ENCODE measurements at places on chromosomes 6 and 20. TPM values are rescaled to one million over a fixed set of nuclear protein-coding genes. Genes with fewer than 3 reads are reported as not detected.

PRL gene
- total RNA-seq, result 0.18 TPM

ZNF391 gene
- total RNA-seq, result 5.3 TPM

LGSN gene
- 3.5 TPM for total RNA-seq

ADGB gene
- 9.7 TPM for total RNA-seq

MEP1A gene
- total RNA-seq, result 0.06 TPM

SGK2 gene
- total RNA-seq, result 3.2 TPM

DNA sequence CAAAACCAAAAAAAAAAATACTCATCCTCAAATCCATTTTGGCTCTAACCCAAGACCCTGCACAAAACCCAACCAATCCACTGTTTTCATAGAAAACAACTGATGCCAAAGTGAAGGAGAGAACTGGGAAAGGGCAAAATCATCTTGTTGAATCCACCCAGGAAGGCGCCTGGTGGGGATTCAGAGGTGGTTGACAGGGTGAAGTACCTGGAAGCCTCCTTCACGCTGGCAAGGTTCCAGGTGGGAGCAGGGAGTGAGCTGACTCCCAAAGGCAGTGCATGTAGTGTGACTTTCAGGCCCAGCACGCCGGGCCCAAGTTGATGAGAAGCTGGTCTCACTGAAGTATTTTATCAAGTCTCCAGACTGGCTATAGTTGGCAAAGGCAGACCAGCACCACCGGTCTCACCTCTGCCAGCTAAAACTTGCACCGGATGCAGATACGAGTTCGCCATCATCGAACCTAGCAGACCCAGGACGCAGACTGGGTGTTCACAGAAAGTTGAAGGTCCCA is 16.5 kb downstream of the PPP1R10 start:
- H3K4me3 ChIP-seq, result no peak overlapping the region
- H3K4me1 ChIP-seq, result no peaks in the 10 kb centered on the region
- H3K27me3 ChIP-seq, result no peaks in the 10 kb centered on the region
- peak; percentile 52 for DNase-seq

- H3K4me1 ChIP-seq, result peaks cover 10% of the 10 kb centered on the region
- H3K36me3 ChIP-seq, result no peaks in the 10 kb centered on the region
- H3K27ac ChIP-seq, result no peak overlapping the region
- no peak overlapping the region for H3K4me3 ChIP-seq
Measured at GRCh38 chr6:126143761-126144251, 157.5 kb downstream of the TRMT11 start.

DNA sequence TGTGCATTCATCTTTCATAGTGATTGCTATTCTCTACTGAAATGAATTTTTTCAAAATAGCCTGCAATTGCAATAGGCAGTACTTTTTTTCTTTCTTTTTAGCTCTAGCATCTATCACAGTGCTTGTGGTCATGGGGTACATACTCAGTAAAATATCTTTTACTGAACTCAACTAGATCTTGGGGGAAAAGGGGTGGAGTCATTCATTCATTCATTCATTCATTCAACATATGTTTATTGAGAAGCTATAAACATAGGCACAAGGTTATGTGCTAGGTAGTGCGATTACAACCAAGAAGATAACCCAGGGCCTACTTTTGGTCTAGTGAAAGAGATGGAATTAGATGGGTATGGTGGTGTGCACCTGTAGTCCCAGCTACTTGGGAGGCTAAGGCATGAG is 1.4 kb upstream of the CDKAL1 start:
- peaks cover 5% of the 10 kb centered on the region for H3K4me1 ChIP-seq
- no peaks in the 10 kb centered on the region for H3K27me3 ChIP-seq
- peaks cover 2% of the 10 kb centered on the region for H3K36me3 ChIP-seq
- no peak overlapping the region for H3K27ac ChIP-seq
- no peak for DNase-seq

GRCh38 chr20:698276-698675 is 22.7 kb upstream of the SCRT2 start:
- H3K27me3 ChIP-seq, result no peaks in the 10 kb centered on the region
- DNase-seq, result no peak
- no peaks in the 10 kb centered on the region for H3K36me3 ChIP-seq
- no peak overlapping the region for H3K4me3 ChIP-seq
- no peaks in the 10 kb centered on the region for H3K4me1 ChIP-seq

DNA sequence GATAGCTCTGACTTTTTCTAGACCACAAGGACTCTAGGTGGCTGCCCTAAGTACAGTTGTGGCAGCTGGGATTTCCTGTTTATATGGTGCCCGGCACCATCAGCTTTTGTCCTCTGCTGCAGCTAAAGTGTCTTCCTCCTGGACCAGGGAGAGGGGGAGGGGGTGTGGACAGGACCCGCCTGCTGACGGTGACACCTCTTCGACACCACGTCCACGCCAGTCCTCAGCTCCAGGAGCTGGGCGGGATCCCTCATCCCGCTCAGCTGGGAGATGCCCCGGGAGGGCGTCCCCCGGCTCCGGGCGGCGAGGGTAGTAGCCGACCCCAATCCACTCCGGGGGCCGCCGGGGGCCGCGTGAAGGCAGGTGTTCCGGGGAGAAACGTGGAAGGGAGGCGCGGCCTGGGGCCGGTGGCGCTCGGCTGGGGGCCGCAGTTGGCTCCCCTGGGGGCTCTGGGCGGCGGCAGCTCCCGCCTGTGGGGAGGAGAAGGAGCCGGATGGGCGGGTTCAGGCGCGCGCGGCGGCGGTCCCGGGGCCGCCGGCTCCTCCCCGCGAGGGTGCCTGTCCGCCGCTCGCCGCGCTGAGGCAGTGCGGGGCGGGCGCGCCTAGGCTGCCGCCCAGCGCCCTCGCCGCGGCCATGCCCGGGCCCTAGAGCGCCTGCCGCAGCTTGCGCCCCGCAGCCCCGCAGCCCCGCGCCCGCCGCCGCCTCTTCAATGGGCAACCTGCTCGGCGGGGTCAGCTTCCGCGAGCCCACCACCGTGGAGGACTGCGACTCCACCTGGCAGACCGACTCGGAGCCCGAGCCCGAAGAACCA is at the start of gene OGFRL1:
Gene OGFRL1, plus strand, starts transcription at position 584 of the 811 bp plus-strand sequence. Its CDS starts 126 bp downstream, at position 710.
- peak; percentile 71 for DNase-seq
- no peaks in the 10 kb centered on the region for H3K36me3 ChIP-seq
- H3K27ac ChIP-seq, result peak within 1 kb of the TSS; percentile 97
- peaks cover 7% of the 10 kb centered on the region for H3K4me1 ChIP-seq
- no peaks in the 10 kb centered on the region for H3K27me3 ChIP-seq

DNA sequence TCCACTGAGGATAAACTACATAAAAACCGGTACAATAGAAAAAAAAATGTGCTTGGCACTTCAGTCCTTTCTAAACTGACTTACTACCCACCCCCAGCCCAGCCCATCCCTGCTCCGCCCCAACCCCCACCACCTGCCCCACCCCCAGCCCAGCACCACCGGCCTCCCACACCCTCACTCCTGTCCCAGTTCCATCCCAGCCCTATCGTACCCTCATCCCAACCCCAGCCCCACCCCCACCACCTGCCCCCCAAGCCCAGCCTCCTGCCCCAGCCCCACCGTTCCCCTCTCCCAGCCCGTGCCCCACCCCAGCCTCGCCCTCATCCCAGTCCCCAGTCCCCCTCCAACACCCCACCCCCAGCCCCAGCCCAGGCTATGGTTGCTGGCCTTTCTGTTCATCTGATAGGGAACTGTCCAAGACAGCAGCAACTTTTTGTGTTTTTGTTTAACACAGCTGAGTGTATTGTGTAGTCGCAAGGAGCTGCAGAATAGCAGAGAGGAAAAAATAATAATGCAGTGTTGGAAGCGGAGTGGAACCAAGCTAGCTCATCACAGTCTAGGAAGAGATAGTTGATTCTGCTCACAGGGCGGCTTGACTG is 61.9 kb downstream of the SASH1 start:
- H3K4me1 ChIP-seq, result peaks cover 20% of the 10 kb centered on the region
- no peak overlapping the region for H3K27ac ChIP-seq
- H3K4me3 ChIP-seq, result no peak overlapping the region
- DNase-seq, result no peak
- H3K36me3 ChIP-seq, result peaks cover 1% of the 10 kb centered on the region
- no peaks in the 10 kb centered on the region for H3K27me3 ChIP-seq

- no peaks in the 10 kb centered on the region for H3K4me1 ChIP-seq
- H3K27ac ChIP-seq, result no peak overlapping the region
Measured at GRCh38 chr20:58584051-58584824, 66.8 kb upstream of the STX16 start.

DNA sequence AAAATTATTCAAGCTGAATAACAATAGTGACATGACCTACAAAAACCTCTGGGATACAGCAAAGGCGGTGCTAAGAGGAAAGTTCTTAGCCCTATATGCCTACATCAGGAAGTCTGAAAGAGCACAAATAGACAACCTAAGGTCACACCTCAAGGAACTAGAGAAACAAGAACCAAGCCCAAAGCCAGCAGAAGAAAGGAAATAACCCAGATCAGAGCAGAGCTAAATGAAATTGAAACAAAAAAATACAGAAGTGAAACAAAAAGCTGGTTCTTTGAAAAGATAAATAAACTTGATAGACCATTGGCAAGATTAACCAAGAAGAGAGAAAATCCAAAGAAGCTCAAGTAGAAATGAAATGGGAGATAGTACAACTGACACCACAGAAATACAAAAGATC is 47.6 kb upstream of the NOTCH4 start:
- DNase-seq, result no peak
- no peaks in the 10 kb centered on the region for H3K36me3 ChIP-seq
- no peaks in the 10 kb centered on the region for H3K4me1 ChIP-seq

DNA sequence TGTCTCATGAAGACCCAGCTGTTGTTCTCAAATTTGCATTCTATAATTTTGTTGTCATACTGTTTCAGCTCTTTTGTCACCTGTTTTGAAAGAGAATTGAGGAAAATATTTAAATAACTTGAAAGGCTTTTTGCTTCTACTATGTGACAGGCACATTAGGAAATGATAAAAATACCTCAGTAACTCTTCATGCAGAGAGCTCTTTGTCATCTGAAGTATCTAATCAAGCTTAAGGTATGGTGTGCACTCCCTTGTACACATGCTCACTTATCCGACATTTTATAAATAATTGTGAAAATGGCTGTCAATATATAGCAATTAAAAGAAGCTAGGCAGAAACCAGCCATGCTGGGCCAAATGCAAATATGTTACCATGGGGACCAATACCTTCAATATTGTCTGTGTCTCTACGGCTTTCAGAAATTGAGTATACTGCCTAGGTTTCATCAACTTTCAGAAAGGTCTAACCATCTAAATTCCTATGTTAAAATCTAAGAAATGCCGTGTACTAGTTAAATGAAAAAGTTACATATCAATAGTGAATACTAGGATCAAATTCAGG is 349.0 kb downstream of the RNGTT start:
- DNase-seq, result no peak
- peaks cover 3% of the 10 kb centered on the region for H3K36me3 ChIP-seq
- H3K27ac ChIP-seq, result no peak overlapping the region
- H3K27me3 ChIP-seq, result no peaks in the 10 kb centered on the region

DNA sequence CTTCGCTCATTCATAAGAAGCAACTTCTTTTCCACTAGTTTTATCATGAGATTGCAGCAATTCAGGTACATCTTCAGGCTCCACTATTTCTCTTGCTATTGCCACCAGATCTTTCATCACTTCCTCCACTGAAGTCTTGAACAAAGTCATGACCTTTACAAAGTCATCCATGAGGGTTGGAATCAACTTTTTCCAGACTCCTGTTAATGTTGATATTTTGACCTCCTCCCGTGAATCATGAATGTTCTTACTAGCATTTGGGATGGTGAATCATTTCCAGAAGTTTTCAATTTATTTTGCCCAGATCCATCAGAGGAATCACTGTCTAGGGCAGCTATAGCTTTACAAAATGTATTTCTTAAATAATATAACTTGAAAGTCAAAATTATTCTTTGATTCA is 1.5 kb downstream of the CENPQ start:
- no peaks in the 10 kb centered on the region for H3K36me3 ChIP-seq
- no peak for DNase-seq
- H3K4me1 ChIP-seq, result peaks cover 13% of the 10 kb centered on the region
- no peak overlapping the region for H3K4me3 ChIP-seq

DNA sequence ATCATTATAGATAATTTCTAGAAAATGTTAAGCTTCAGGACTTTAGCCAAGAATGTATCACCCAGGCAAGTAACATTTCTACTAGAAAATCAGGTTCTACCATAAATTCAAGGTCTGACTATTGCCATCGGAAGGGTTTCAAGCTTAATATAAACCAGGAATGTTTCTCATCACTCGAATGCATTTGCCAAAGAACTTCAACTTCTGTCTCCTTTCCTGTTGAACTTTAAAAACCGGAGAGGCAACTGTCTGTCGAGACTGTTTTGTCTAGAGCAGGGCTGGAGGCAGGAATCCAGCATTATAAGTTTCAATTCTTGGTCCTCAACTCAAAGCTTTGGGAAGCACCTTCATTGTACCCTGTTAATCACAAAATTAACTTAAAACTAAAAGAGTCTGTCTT is 264.7 kb downstream of the ZNF217 start:
- no peaks in the 10 kb centered on the region for H3K27me3 ChIP-seq
- H3K4me1 ChIP-seq, result no peaks in the 10 kb centered on the region
- no peaks in the 10 kb centered on the region for H3K36me3 ChIP-seq
- no peak overlapping the region for H3K27ac ChIP-seq

DNA sequence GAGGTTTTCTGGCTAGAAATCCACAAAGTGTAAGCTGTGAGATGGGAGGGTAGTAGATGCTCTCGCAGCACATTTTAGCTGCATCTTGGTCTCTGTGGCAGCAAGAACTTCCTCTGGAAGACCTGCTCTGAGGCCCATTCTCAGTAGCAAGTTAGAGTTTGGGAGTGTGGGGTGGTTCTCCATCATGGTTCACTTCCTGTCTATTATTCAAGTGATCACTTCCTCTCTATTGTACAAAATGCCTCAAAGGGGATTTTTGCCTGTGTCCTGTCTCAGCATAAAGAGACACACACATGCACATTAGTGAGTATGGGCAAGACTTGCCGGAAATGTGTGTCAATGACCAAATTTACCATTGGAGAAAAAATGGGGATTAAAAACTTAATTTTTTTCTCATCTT is 42.5 kb downstream of the LYRM2 start:
- H3K27ac ChIP-seq, result no peak overlapping the region
- H3K4me1 ChIP-seq, result no peaks in the 10 kb centered on the region
- H3K4me3 ChIP-seq, result no peak overlapping the region
- DNase-seq, result no peak
- H3K36me3 ChIP-seq, result no peaks in the 10 kb centered on the region

DNA sequence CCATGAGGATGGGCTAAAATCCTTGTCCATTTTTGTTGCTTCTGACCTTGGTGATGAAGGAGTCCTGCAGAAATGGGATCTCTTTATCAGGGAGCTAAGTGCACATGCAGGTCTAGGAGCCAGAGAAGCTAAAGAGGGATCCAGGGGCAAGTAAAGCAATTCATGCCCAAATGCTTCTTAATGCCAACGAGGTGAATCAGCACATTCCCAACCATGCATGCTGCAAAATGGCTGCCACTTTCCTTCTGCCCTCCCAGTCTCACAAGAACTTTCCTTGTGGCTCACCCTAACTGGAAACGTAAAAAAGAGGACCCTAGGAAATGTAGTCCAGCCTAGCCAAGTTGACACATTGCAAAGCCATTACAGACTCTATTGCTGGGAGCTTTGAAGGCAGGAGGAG is 298.4 kb downstream of the MAFB start:
- no peak overlapping the region for H3K4me3 ChIP-seq
- no peaks in the 10 kb centered on the region for H3K36me3 ChIP-seq
- no peaks in the 10 kb centered on the region for H3K27me3 ChIP-seq
- no peak overlapping the region for H3K27ac ChIP-seq
- H3K4me1 ChIP-seq, result no peaks in the 10 kb centered on the region
- DNase-seq, result no peak

Measured in lung (tissue), 17 donors.